Stimulated activated CD8-positive, alpha-beta memory T cell treated with anti-CD3 and anti-CD28 coated beads, Interleukin-7, amount 100 ng/mL, for 48 hours (primary cell): ENCODE measurements at places on chromosomes 4 and X.

DNA sequence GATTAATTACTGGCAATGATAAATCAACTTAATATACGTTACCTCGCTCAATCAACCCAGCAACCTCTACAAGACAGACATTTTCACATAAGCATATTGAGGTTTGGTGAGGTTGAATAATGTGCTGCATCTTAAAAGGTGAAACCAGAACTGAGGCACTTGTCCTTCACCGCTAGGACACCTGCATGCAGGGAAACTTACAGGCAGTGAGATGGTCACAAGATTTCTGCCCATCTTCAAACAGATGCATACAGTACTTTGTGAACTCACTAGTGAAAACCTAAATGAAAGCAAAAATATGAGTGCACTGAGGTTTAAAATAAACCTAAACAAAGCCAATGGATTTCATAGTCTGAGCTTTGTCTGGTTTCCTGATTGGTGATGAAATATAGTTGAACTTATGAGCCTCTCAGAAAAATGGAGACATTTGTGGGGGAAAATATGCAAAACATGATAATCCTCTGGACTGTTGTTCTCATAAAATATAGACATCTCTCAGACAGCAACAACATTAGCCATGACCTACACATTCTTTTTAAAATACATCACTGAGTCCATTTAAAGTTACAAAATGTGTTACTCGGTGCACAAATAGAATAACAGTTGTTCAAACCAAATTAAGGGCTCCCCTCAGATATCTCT lies 20.9 kb upstream of the PRSS12 start:
- no peak for DNase-seq

DNA sequence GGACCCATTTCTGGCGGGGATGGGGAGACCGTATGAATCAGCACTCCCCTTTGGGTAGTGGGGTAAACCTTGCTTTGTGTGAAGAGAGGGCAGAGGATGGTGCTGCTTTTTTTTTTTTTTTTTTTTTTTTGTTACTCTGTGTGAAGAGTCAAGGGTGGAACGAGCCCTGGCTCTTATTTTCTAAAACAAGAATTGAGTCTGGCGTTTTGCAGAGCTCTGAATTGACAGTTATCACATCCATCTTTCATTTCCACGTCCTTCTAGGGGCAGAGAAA lies 1.2 kb downstream of the SLAIN2 start:
- no peak for DNase-seq

DNA sequence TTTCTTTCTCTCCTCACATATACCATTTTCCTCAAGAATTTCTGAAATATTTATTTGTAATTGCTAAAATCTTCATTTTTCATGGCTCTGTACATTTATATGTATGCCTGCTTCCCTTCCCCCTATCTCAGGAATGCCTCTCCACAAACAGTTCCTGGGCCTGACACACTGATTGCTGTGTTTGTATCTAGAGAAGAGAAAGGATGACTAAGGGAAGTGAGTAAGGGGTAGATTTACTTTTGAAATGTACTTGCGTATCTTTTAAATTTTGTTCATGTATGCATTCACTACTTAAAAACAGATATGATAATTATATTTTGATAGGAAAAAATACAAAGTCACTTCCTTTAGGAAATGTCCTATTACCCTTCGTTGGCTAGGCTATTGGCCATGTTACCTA lies 790.8 kb downstream of the PCDH18 start:
- DNase-seq, result no peak

- DNase-seq, result no peak
Measured at GRCh38 chrX:35040871-35041270, 98.3 kb downstream of the FAM47B start.

DNA sequence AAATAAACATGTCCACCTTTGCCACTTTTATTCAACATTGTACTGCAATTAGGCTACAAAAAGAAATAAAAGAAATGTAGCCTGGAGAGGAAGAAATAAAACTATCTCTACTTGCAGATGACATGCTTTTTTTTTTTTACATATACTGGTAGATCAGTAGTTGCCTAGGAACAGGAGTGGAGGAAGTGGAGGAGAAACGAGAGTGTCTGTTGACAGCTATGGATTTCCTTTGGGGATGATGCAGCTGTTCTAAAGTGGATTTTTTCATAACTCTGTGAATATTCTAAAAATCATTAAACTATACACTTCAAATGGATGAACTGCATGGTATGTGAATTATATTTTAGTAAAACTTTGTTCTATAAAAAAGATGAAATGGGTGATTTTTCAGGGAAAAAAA lies 116.4 kb downstream of the ANAPC4 start:
- DNase-seq, result no peak

- DNase-seq, result no peak
Measured at GRCh38 chr4:155667568-155668511, 1.2 kb downstream of the GUCY1A1 start.

GRCh38 chrX:793216-793770 lies 162.7 kb downstream of the SHOX start:
- DNase-seq, result no peak

DNA sequence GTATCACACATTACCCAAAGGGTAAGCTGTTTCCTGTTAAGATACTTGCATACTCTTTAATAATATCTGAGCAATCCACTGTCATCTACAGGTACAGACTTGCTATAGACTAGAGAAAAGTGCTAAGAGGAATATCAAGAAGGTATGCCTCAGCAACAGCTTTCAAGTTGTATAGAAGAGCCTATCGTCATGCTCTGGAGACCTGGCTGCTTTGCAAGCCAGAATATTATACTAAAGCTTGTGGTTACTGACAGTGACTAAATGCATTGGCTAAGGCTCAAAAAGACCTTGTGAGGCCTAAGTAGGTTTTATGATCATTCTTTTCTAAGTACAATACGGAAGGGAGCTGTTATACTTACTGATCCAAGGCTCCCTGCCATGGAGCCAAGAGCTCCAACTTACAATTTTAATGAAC lies 11.3 kb downstream of the LAMP2 start:
- no peak for DNase-seq

DNA sequence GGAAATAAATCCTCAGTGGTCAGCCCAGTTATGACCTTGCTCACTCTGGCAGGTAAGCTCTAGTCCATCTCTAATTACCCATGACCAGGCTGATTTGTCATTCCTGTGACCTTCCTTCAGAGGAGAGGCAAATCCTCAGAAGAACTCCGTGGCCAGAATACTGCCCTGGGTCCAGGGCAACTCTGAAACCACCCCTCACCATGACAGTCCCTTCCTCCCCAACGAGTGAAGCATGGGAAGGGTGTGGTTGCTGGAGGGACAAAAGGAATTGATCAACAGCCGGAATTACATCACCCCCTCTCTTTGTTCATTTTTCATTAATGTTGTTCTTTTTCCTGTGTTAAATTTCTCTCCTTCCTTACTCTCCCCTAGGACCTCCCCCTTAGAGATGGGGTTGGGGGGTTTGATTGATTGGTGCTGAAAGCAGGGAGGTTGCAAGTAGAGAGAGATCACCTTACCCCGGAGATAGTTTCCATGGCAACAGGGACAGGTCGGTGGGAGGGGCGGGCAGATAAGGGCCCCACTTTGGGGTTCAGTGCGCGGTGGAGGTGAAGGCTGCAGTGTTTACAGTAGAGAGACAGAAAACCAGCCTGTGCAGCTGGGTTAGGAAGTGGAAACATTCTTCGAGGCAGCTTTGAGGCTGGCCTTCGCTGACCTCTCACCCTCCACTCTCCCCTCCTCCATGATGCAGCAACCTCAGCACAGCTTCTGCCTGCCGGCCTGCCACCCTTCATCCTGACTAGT lies 647.4 kb downstream of the BCOR start:
- DNase-seq, result no peak

DNA sequence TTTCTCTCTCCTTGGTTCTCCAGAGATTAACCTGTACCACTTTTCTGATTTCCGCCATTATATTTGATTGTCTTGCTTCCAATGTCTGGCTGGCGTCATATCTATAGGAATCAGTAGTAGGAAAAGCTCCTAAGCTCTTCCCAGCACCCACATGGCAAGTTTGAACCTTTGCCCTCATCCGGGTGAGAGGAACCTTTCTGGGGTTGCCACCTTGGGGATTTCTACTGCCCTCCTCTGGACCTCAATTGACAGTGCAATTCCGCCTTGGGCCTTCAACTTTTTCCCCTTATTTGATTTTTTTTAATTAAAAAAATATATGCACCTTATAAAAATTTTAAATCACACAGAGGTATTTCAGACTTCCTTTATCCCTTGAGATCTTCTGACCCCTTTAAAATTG lies 2.0 kb upstream of the CXorf66 start:
- no peak for DNase-seq

DNA sequence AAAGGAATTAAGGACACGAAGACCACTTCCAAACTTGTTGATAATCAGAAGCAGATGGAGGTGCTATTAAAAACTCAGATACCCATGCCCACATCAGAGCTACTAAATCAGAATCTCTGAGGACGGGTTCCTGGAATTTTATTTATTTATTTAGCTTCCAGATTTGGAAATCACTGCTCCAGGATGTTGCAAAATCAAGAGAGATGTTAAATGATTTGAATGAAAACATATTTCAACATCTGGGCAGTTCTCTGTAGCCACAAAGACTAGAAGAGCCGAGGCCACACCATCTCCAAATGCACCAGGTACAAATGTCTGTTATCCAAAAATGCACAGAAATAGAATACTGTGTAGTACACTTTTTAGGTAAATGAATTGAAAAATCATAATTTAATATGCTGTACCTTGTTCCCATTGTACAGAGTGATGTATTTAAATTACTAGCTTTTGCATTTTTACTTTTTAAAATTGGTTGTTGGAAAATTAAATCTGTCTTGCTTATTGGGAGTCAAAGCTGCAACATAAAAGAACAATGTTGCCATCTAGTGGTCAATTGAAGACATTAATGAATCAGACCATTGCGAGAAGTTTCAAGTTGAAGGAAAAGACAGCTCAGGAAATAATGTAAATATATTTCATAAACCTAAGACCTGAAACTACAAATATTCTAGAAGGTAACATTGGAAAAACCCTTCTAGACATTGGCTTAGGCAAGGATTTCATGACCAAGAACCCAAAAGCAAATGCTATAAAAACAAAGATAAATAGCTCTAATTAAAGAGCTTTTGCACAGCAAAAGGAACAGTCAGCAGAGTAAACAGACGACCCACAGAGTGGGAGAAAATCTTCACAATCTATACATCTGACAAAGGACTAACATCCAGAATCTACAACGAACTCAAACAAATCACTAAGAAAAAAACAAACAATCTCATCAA lies 151.3 kb upstream of the TTC29 start:
- DNase-seq, result no peak

- no peak for DNase-seq
Measured at GRCh38 chr4:99587803-99588202, 13.2 kb downstream of the MTTP start.

DNA sequence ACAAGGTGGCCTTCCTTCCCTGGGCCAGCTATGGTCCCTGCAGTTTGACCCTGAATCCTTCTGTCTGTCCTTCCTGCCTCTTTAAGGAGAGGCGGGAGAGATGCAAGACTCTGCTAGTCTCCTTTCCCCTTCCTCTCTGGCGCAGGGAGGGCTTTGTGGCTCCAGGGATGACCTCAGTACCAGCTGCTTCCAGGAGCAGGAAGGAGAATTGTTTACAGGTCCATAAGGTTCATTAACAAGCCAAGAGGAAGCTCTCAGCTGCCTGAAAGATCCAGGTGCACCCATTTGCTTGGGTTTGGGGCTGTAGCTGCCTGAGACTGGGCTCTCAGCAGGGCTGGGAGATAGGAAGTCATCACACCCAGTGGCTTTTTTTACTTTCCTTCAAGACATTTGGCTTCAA lies 4.0 kb upstream of the FATE1 start:
- no peak for DNase-seq

DNA sequence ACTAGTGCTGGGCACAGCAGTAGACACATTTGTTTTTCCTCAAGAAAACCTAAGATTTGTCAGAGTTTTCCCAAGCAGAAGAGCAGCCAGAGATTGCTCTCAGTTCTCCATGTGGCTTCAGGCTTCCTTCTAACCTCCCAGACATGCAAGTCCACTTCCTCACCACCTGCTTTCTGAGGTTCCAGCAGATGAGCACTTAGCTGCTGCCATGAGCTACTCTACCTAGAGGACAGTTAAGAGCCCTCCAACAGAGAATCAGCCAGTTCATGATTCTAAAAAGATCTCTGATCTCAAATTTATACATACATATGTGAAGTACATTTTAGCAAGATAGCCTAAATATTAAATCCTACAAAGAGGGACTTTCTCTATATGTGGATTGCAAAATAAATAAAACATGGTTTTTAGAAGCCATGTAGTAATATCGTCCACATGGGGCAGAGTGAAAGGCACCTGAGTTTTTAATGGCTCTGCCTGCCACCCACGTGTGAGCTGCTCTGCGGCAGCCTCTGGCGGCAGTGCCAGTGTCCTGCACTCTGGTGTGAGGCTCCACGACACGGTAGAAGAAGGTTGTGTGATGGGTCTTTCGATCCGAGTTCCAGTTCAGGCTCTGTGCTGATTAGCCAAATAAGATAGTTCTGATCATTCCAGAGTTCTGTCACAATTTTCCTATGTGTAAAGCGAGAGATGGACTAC lies 10.3 kb downstream of the CYP4V2 start:
- DNase-seq, result peak; percentile 50

GRCh38 chr4:151117371-151117962 lies 18.0 kb downstream of the RPS3A start:
- no peak for DNase-seq

DNA sequence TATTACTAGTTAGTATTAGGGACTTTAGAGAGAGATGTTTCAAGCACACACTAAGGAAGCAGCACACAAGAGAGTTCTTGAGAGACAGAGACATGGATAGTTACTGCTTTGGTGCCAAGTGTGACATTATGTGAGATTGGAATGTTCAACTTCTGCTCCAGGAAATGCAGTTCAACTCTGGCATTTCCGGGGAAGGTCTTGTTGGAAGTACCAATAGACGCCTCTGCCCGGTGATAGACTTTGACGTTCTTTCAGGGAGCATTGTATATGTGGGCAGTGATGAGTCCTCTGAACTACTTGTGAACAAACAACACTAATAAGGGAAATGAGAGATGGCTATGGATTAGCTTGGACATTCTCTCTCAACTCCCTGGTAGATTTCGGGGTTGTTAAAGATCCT lies 638.1 kb upstream of the BOD1L1 start:
- no peak for DNase-seq

GRCh38 chr4:139209470-139210063 lies 32.5 kb upstream of the ELF2 start:
- no peak for DNase-seq

GRCh38 chr4:128528793-128529553 lies 241.4 kb upstream of the PGRMC2 start:
- no peak for DNase-seq

GRCh38 chr4:168659741-168660465 lies 163.1 kb downstream of the PALLD start:
- no peak for DNase-seq

- DNase-seq, result no peak
Measured at GRCh38 chr4:108325561-108325960, 156.8 kb upstream of the LEF1 start.
